Sigmoid colon (tissue), 7 donors: ENCODE measurements at places on chromosomes 12 and 14. TPM values are rescaled to one million over a fixed set of nuclear protein-coding genes. Genes with fewer than 3 reads are reported as not detected.

DNA sequence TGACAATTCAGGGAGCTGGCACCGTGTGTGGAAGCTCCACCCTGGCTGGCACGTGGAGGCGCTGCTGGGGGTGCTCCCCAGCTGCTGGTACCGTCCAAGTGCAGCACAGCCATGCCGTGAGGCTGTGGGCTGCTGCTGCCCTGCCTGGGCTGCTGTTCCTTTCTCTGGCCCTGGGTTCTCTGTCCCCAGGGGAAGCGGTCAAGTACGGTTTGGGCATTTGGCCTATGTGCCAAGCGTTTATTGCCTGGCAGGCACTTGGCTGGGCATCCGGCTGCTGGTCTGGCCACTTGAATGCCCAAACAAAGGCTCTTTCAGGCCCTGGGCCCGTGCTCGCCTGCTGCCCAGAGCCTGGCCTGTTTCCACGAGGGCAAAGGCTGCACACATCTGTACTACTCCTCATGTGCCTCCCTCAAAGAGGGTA lies 39.6 kb downstream of the RHOF start:
- DNase-seq = peak; percentile 89
- peak overlapping the region; percentile 43 for H3K27ac ChIP-seq
- no peaks in the 10 kb centered on the region for H3K27me3 ChIP-seq
- H3K4me1 ChIP-seq = peaks cover 4% of the 10 kb centered on the region
- no peak overlapping the region for H3K4me3 ChIP-seq

- no peaks in the 10 kb centered on the region for H3K27me3 ChIP-seq
- peak; percentile 72 for DNase-seq
- peak overlapping the region; percentile 83 for H3K4me3 ChIP-seq
- no peaks in the 10 kb centered on the region for H3K4me1 ChIP-seq
- H3K27ac ChIP-seq = peak overlapping the region; percentile 86
- no peaks in the 10 kb centered on the region for H3K36me3 ChIP-seq
Measured at GRCh38 chr14:64704743-64705380, 638 bp downstream of the PLEKHG3 start.

DNA sequence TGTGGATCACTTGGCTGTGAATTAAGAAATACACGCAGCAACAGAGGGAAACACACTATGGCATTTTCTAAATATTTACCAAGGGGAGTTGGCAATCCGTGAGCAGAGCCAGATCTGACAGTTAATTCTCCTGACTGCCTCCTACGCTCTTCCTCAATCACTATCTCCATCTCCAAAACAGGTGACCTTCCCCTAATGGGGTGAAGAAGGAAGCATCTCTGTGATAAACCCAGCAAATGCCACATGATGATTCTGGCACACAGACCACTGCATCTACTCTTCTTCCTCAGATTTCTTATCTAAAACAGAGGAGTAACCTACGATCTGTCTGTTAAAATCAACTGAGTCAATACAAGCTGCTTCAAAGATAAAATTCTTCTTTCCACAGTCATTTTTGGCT lies 4.4 kb downstream of the SPTB start:
- peaks cover 21% of the 10 kb centered on the region for H3K27me3 ChIP-seq
- no peak overlapping the region for H3K4me3 ChIP-seq
- peaks cover 12% of the 10 kb centered on the region for H3K4me1 ChIP-seq
- H3K27ac ChIP-seq = no peak overlapping the region
- no peaks in the 10 kb centered on the region for H3K36me3 ChIP-seq

RPGRIP1 gene
- not detected for total RNA-seq

GRCh38 chr12:122610911-122611310 lies 83.9 kb downstream of the KNTC1 start:
- H3K27ac ChIP-seq = no peak overlapping the region
- no peak for DNase-seq
- H3K36me3 ChIP-seq = peaks cover 19% of the 10 kb centered on the region
- no peaks in the 10 kb centered on the region for H3K4me1 ChIP-seq

DNA sequence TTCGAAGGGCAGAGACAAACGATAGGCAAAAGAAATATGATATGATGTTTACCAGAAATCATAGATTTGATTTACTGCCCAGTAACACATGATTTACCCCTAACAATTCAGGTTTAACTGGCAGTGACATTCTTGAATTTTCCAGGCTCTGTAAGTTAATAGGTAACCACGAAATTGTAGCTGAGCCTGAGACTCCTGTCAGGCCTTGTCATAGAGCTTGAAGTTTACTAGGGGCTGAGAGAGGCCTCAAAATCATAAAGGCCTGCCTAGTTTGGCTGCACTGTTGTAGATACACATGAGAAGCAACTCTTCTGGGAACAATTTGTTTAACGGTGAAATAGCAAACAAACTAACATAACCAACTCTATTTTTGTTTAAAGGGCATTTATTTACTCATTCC lies 3.3 kb downstream of the ERP27 start:
- no peak overlapping the region for H3K4me3 ChIP-seq
- no peak for DNase-seq

ANO2 gene
- 3.3 TPM for total RNA-seq

DNA sequence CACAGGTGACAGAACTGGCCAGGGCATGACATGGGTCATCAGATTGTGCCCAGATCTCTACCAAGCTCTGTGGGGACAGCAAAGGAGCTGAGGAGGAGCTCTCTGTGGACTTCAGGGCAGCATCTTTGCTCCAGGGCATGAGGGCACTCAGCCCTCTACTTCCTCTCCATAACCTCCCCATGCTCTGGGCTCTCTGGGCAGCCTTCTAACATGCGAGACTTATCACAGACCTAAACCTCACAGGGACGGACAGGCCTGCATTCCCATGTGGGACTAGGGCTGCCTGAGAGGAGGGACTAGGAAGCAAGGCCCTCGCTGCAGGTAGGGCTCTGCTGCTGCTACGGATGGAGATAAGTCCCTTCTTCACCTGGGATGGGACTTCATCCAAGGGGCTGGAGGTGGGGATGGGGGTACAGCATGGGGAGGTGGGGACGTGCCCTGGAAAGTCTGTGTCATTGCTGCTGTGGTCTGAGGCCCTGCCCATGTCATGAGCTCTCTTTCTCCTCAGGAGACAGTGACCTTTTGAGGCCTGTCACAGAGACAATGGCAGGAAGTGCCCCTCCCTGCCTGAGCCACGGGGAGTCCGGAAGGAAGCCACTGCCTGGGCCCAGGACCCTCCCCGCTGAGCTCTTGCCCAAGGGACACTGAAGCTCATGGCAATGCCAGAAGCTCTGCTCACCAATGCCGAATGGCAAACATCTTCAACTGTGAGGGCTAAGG lies 44.1 kb downstream of the PITPNM2 start:
- no peaks in the 10 kb centered on the region for H3K27me3 ChIP-seq
- peaks cover 39% of the 10 kb centered on the region for H3K4me1 ChIP-seq
- no peak overlapping the region for H3K4me3 ChIP-seq
- no peak for DNase-seq
- H3K36me3 ChIP-seq = no peaks in the 10 kb centered on the region
- peak overlapping the region; percentile 12 for H3K27ac ChIP-seq

DNA sequence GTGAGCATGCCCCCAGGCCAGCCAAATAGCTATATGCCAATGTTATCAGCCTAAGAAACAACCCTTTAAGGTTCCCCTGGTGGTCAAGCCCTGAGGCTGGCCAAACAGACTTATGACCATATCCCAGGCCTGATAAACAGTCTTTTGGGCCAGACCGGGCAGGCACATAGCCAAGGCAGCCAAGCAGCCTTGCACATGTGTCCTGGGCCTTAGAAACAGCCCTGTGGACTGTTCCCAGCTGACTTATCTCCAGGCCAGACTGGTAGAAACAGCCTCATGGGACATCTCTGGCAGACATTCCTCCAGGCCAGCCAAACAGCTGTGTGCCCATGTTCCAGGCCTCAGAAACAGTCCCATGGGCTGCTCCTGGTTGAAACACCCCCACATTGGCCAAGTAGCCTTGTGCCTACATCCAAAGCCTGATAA lies 295.0 kb upstream of the MGAT4C start:
- no peaks in the 10 kb centered on the region for H3K36me3 ChIP-seq
- no peak for DNase-seq
- no peak overlapping the region for H3K4me3 ChIP-seq
- no peaks in the 10 kb centered on the region for H3K4me1 ChIP-seq
- no peaks in the 10 kb centered on the region for H3K27me3 ChIP-seq

PPFIBP1 gene
- total RNA-seq = 77.2 TPM

PAX9 gene
- 1.2 TPM for total RNA-seq

- H3K36me3 ChIP-seq = no peaks in the 10 kb centered on the region
- no peak overlapping the region for H3K4me3 ChIP-seq
- H3K4me1 ChIP-seq = no peaks in the 10 kb centered on the region
- H3K27me3 ChIP-seq = no peaks in the 10 kb centered on the region
- H3K27ac ChIP-seq = peak overlapping the region; percentile 30
Measured at GRCh38 chr12:89326239-89327040, 25.9 kb downstream of the DUSP6 start.

GRCh38 chr12:15728118-15728598 lies 61.0 kb downstream of the EPS8 start:
- H3K36me3 ChIP-seq = no peaks in the 10 kb centered on the region
- DNase-seq = no peak
- peak overlapping the region; percentile 69 for H3K27ac ChIP-seq
- H3K4me3 ChIP-seq = no peak overlapping the region

- H3K4me3 ChIP-seq = no peak overlapping the region
- peaks cover 13% of the 10 kb centered on the region for H3K4me1 ChIP-seq
- no peaks in the 10 kb centered on the region for H3K36me3 ChIP-seq
- no peaks in the 10 kb centered on the region for H3K27me3 ChIP-seq
Measured at GRCh38 chr14:103820908-103821307, 26.5 kb downstream of the PPP1R13B start.

DCN gene
- 1,524 TPM for total RNA-seq

TUBA1B gene
- total RNA-seq = 712 TPM

DNA sequence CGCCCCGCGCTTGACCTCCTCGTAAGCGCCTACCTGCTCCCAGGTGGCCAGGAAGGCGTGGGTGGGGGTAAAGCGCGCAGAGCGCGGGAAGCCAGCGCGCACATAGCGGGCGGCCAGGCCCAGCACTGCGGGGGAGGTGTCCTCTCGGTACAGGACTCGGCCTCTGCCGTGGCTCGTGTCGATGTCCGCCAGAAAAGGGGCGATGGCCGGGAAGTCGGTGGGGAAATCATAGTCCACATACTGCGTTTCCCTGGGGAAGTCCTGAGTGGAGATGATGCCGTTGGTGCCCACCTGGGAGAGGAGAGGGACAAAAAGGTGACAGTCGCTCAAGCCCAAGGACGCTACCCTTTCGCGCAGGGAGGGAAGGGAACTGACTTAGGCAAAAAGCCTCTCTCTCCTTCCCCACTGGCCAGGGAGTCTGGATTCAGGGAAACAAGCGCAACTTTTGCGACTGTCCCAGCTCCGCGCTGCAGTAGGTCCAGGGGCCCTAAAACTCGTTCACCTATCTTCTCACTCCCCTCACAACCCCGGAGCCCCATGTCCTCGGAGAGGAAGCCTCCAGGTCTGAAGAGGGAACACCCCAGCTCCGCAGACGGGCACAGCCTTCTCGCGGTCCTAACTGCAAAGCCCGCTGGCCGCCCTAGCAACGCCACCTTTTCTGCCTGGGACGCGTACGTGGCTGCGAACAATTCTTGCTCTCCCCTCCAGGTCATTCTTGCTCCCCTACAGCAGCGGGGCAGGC lies 815 bp downstream of the NID2 start:
- H3K27me3 ChIP-seq = no peaks in the 10 kb centered on the region
- H3K27ac ChIP-seq = peak overlapping the region; percentile 92
- no peaks in the 10 kb centered on the region for H3K36me3 ChIP-seq
- peak overlapping the region; percentile 89 for H3K4me3 ChIP-seq
- H3K4me1 ChIP-seq = peaks cover 38% of the 10 kb centered on the region
- DNase-seq = peak; percentile 74

CLEC7A gene
- total RNA-seq = 8.9 TPM
